H4 (cell line): ENCODE measurements at places on chromosomes 7 and 10. TPM values are rescaled to one million over a fixed set of nuclear protein-coding genes. Genes with fewer than 3 reads are reported as not detected.

VWDE gene
- total RNA-seq: 2.0 and 3.1 TPM in 2 replicates

TMEM270 gene
- total RNA-seq: 0.21 TPM in 1 of 2 replicates, not detected in the other

C10orf62 gene
- total RNA-seq: not detected in 2 replicates

NOS3 gene
- 0.29 and 0.60 TPM in 2 replicates for total RNA-seq

HOXA5 gene
- 3.6 and 8.0 TPM in 2 replicates for total RNA-seq

NUDT13 gene
- total RNA-seq: 1.1 and 2.0 TPM in 2 replicates

ECHDC3 gene
- total RNA-seq: 3.6 and 4.4 TPM in 2 replicates

RAPGEF5 gene
- total RNA-seq: 0.85 and 2.4 TPM in 2 replicates

CYP3A4 gene
- not detected in 2 replicates for total RNA-seq

FAM20C gene
- total RNA-seq: 132 and 164 TPM in 2 replicates

FKBP6 gene
- not detected in 2 replicates for total RNA-seq

ITPRID1 gene
- total RNA-seq: 0.39 TPM in 1 of 2 replicates, not detected in the other

GPER1 gene
- 0.97 and 1.5 TPM in 2 replicates for total RNA-seq

RGR gene
- total RNA-seq: not detected in 2 replicates

SPDYE8 gene
- not detected in 2 replicates for total RNA-seq

HTR5A gene
- total RNA-seq: not detected in 2 replicates
